ENCODE measurements at places on chromosomes 12 and 14. TPM values are rescaled to one million over a fixed set of nuclear protein-coding genes. Genes with fewer than 3 reads are reported as not detected.

STAC3 gene
- total RNA-seq = 1,127 TPM

NGB gene
- total RNA-seq = not detected

- H3K4me3 ChIP-seq = no peak overlapping the region
- DNase-seq = no peak
- no peaks in the 10 kb centered on the region for H3K36me3 ChIP-seq
- H3K4me1 ChIP-seq = no peaks in the 10 kb centered on the region
- H3K27me3 ChIP-seq = no peaks in the 10 kb centered on the region
- H3K27ac ChIP-seq = no peak overlapping the region
Measured at GRCh38 chr12:106629797-106630659, 47.2 kb downstream of the RFX4 start.

DNA sequence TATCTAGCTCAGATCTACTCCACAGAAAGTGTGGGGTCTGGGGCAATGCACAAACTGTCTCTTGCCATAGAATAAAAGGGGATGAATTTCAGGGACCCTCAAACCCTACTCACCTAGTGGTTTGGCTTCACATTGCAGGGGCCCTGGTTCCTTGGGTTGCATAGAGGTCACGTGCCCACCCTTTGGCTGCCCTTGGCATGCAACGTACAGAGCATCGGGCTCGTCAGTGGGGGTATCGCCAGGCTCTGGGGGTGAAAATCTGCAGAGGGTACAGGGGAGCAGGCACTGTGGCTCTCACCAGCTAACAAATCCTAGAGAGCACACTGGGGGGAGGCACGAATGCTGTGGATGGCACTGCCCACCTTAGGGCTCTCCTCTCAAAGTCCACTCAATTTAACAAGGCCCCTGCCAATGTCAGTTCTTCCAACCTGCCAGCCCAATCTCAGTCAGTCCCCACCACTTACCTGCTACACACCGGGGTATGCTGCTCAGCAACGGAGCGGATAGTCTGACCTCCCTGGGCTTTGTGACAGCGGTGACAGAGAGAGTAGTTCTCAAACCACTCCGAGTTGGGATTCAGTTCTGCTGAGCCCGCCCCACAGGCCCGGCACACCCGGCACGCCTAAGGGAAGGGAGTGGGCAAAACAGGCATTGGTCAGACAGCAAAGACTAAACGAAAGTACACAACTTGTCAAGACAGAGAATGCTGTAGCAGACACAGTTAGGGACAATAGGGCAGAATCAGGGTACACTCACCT lies 8.0 kb downstream of the KMT2D start:
- no peak for DNase-seq
- H3K4me1 ChIP-seq = peaks cover 28% of the 10 kb centered on the region
- H3K36me3 ChIP-seq = peaks cover 6% of the 10 kb centered on the region
- H3K27me3 ChIP-seq = no peaks in the 10 kb centered on the region

- no peak overlapping the region for H3K4me3 ChIP-seq
- H3K36me3 ChIP-seq = no peaks in the 10 kb centered on the region
- H3K27me3 ChIP-seq = no peaks in the 10 kb centered on the region
- H3K4me1 ChIP-seq = no peaks in the 10 kb centered on the region
- no peak for DNase-seq
Measured at GRCh38 chr12:8493084-8493483, 20.2 kb upstream of the CLEC4D start.

- no peak overlapping the region for H3K27ac ChIP-seq
- H3K4me3 ChIP-seq = no peak overlapping the region
- H3K4me1 ChIP-seq = no peaks in the 10 kb centered on the region
- no peaks in the 10 kb centered on the region for H3K36me3 ChIP-seq
Measured at GRCh38 chr14:88196116-88196890, 126.8 kb downstream of the KCNK10 start.

DNA sequence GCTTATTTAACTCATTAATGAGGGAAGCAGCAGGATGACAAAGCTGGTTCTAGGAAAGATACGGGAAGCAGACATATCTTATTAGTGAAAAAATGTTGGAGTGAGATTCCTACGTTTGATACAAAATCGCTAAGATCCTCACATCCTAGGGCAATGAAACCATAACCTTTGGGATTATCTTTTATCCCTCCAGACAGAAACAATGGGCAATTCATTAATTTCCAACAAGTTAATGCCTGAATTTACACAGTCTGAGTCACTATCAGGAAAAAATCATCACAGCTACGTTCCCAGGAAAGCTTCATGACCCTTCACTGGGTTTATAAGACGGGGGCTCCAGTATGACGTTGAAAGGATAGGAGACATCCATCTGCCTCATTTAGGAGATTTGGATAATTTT lies 45.0 kb downstream of the SLC24A4 start:
- H3K27ac ChIP-seq = no peak overlapping the region
- no peak for DNase-seq
- H3K4me1 ChIP-seq = no peaks in the 10 kb centered on the region
- H3K27me3 ChIP-seq = no peaks in the 10 kb centered on the region
- no peaks in the 10 kb centered on the region for H3K36me3 ChIP-seq
- H3K4me3 ChIP-seq = no peak overlapping the region

DNA sequence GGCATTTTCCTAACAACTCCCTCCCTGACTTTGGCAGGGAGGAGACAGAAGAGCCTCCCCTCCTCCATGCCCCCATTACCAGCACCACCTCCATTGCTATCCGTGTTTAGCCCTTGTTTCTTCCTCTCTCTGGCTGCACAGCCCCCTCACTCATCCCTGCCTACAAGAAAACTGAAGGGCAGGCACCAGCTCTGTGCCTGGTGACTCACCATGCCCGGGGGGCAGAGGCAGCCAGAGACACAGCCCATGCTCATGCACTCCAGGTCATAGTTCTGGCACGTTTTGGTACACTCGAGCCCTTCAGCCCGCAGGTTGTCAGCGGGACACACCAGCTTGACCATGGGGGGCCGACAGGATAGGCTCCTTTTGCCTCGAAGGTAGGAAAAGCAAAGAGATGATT lies 80.4 kb downstream of the VWF start:
- DNase-seq = no peak
- H3K4me3 ChIP-seq = no peak overlapping the region
- H3K27ac ChIP-seq = no peak overlapping the region
- H3K36me3 ChIP-seq = no peaks in the 10 kb centered on the region

PTPN6 gene
- 4.2 TPM for total RNA-seq

Measured in psoas muscle (tissue), 8 donors.